ENCODE measurements at places on chromosomes 6 and 20.

GRCh38 chr6:102028176-102028575, 634.7 kb downstream of the GRIK2 start:
- no peak for DNase-seq

- DNase-seq: no peak
Observed at GRCh38 chr6:53850527-53850926, 55.7 kb downstream of the LRRC1 start.

GRCh38 chr20:44643596-44644229, 7.8 kb downstream of the ADA start:
- DNase-seq: no peak

GRCh38 chr6:37192666-37193065, 22.7 kb downstream of the PIM1 start:
- no peak for DNase-seq

GRCh38 chr6:170007468-170008293, 256.3 kb downstream of the ERMARD start:
- peak; percentile 67 for DNase-seq

DNA sequence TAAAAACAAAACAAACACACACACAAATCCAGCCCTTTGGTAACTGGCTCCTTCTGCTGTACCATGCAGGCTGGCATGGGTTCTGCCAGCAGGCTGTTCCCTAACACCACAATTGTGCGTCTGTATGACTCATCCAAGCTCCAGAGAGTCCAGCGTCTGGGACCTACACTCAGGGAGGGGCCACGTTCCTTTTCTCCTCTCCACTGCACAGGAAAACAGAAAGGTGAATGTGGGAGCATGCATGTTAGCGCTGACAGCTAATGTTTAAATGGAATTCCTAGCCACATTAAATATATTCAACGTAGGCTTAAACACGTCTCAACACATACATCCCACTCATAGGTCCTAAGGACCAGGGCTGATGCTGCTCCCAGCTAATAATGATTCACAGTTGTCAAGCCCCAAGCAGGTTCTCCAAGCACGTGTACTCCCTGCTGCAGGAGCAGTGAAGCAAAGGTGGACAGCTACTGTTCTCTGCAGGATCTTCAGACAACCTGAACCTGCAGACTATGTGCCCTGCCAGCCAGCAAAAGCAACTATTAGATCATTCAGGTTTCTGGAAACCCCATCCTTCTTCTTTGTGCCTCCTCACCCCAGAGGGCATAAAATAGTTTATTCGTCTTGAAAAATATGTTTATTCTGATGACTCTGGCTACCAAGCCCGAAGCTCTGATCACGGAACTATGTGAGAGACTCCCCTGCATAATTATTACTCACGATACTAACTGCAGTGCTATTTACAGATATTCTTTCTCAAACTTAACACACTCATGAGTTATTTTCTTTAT, 20.9 kb downstream of the MAP1LC3A start:
- DNase-seq: no peak

GRCh38 chr6:65259059-65259458, 448.0 kb downstream of the EYS start:
- DNase-seq: no peak

DNA sequence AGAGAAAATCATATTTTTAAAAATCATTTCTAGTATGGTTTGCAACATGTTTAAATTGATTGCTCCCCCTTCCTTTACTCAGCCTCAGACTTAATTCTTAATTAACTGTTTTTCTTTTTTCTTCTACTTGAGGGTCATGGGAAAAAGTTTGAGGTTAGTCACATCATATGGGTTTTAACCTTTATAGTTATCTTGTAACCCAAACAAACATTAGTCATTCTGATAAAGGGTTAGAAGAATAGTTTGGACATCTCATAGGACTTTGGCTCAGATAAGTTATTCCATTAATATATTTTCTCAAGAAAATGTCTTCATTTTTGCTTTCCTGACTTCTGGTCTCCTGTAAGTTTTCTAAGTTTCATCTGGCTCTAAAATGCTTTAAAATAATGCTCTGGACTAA, 34.5 kb upstream of the TSPYL1 start:
- no peak for DNase-seq

DNA sequence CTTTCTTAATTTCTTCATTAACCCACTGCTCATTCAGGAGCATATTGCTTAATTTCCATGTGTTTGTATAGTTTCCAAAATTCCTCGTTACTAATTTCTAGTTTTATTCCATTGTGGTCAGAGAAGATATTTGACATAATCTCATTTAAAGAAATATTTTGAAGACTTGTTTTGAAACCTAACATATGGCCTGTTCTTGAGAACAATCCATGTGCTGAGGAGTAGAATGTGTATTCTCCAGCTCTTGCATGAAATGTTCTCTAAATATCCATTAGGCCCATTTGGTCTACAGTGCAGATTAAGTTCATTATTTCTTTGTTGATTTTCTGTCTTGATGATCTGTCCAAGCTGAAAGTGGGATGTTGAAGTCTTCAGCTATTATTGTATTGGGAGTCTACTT, 251.7 kb downstream of the ALDH8A1 start:
- DNase-seq: no peak

DNA sequence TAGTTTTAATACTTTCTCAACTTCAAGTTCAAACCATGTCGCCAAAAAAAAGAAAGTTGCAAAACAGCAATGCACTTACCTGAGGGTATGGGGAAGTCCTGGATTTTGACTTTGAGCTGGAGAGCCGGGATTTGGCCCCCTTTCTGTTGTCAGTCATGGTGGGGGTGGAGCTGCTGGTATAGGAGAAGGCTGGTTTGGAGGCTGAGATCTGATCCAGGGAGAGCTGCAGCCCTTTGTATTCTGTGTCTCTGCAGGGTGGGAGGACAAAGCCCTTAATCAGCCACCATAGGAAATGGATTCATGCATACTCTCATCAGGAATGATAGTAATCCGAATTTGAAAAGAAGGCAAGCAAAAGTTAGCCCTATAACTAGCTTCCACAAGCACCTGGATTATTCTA, 44.0 kb downstream of the SIM1 start:
- no peak for DNase-seq

GRCh38 chr6:138187156-138187555, 25.4 kb downstream of the ARFGEF3 start:
- no peak for DNase-seq

DNA sequence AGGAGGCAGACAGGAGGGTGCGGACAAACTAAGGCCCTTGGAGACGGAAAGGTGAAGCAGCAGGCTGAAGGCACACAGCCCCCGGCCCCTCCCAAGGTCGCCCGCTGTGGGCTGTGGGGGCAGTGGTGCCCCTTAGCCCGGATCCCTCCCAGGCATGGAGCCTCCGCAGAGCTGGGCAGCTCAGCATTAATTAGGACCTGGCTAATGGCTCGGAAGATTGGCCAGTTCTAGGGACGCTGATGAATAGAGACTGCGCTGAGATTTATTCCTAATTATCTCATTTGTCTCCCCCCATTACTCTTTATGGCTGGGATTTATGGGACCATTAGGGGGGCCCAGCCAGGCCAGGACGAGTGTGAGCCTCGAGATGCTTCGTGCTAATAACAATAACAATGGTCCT, 20.4 kb downstream of the MDFI start:
- no peak for DNase-seq

- DNase-seq: no peak
Observed at GRCh38 chr6:132664309-132665034, 5.5 kb upstream of the TAAR1 start.

DNA sequence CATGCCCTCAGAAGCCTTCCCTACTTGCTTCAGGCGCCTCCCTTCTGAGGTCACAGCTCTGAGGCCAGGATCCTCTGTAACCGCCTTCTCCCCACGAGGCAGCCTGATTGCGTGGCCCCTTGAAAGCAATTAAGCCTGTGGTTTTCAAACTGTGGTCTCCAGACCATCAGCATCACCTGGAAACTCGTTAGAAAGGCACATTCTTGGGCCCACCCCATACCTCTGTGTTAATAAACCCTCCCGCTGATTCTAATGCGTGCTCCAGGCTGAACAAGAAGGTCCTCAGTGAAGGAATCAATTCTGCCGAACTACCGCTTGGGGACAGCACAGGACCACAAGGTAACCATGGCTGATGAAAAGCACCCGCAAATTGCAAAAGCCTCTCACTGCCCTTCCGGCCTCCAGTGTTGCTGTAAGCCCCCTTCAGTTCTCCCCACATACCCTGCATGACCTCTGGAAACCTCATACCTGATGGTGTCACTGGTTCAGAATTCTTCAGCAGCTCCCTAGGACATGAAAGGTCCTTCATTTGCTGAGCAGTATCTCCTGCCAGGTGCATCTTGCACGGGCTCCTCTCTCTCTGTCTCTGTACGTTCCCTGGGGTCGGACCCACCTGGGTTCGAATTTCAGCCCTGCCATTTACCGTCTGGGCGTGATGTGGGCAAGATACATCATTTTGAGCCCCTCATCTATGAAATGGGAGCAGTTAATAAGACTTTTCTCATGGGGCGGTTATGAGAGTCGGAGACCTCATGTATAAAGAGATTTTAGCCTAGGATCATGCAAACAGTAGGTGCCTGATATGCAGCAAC, 93.3 kb upstream of the RNF24 start:
- DNase-seq: no peak

DNA sequence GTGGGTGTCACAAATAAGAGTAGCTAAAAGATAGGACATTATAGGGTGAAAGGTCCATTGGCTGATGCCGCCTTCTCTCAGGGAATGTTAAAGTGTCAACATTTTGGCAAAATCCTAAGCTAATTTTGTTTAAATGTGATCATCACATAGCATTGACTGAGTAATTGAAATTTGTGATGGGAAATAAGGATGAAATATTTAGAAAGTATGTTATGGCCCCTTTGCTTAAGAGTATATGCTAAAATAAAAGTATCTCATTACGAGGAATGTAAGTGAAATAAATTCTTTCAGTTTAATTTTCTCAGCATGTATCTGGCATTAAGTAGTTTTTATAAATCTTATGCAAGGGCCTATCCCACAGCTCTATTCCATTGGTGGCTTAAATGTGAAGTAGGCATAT, 229.2 kb downstream of the PRL start:
- DNase-seq: no peak

DNA sequence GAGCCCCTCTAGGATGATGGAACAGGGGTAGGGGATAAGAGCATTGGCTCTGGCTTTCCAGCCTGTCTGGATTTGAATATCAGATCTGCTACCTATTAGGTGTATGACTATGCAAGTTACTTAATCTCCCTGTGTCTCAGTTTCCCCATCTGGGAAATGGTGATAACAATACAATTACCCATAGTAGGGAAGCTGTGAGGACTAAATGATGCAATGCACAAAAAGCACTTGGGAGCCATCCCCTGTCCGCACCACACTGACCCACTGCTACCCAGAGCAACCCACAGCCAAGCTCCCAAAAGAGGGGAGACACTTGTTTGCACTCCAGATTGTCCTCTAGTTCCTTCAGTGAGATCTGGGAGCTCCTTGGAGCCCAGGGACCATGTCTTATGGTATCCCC, 30.1 kb downstream of the C6orf132 start:
- no peak for DNase-seq

DNA sequence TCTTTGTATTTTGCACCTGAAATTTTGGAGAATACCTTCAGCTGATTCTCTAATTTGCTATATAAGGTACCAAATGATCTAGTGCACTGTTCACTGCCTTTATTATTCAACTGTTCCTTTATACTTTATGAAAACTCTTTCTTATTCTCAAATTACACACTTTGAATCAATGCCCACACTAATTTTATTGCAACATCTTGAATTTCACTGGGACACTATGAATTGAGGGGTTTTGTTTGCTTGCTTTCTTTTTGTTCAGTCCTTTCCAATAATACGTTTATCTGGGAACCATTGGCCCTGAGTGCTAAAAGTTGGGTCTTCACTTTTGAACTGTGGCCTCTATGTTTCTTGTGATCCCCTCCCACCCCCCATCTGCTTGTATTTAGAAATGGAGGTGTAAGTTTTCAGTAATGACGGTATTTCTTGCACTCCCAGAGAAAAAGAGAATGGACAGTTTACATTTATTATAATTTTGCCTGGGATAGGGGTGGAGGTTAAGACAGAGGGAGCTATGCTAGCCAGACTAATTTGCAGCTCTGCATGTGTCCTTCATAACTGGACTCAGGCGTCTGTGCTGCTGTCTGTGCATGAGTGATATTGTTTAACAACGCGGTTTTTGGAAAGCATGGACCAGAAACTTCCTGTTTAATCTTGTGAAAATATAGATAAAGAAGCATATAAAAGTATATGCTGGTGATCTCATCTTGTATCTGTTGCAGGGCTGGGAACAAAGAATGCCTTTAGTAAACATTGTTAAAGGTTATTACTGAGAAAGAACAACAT, 98.1 kb downstream of the DNAH8 start:
- DNase-seq: no peak

DNA sequence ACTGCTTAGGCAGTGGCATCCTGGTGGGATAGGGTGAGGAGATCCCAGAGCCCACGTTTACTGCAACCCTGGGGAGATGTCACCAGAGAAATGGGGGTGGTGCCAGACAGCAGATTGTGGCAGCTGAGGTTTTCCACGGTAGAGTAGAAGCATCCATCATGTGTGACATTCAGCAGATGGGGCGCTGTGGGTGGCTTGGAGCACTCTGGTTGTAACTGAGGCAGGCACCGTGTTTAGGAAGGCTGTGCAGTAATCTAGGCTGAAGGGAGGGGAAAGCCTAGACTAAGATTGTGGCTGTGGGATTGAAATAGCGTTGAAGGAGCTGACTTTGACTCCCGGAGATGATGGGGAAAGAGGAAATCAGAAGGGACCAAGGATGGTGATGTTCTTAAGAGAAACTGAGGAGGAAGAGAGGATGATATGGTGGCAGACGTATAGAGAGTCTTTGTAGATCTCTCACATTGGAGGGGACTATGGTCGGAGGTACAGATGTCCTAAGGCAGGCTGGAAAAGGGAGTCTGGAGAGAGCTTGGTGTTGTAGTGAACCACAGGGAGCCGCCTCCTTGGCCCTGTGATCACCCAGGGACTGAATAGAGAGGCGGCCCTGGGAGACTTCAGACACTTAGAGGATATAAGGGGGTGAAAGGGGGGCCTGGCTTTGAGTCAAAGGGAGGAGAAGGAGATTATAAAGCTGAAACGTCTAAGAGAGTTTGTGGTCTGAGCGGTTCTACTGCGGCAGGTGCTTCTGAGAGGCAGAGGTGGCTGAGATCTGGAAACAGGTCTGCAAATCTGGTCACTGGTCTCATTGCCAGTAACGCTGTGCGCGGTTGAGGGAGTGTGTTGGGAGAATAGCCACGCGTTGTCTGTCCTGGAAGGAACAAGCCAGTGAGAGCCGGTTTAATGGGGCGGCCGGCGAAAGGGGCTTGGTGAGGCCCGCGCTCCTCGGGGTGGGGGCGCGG, 792 bp upstream of the MICA start:
- DNase-seq: no peak

- no peak for DNase-seq
Observed at GRCh38 chr20:16444057-16444777, 129.0 kb downstream of the KIF16B start.

Data from type B pancreatic cell (in vitro differentiated cells).